ENCODE measurements at places on chromosomes 1 and 21.

- DNase-seq, result no peak
Measured at GRCh38 chr1:116374353-116375147, 1.5 kb downstream of the ATP1A1 start.

GRCh38 chr1:164855716-164856329, 296.8 kb downstream of the PBX1 start:
- DNase-seq, result no peak

DNA sequence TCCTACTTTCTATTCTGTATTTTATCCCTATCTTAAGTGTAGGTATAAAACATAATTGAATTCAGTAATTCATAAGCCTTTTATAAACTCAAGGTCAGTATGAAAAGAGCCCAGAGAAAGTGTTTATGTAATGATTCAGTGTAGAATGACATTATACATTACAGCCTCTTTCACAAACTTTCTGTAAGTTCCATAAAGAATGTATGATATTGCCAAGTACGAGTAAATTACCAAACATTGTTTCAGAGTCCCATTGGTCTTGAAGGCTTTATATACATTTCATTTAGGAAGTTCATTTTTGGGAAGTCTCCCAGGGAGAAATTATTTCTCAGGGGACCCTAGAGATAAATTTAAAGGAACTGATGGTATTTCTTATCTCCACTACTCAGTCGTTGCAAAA, 37.8 kb upstream of the VAMP3 start:
- no peak for DNase-seq

DNA sequence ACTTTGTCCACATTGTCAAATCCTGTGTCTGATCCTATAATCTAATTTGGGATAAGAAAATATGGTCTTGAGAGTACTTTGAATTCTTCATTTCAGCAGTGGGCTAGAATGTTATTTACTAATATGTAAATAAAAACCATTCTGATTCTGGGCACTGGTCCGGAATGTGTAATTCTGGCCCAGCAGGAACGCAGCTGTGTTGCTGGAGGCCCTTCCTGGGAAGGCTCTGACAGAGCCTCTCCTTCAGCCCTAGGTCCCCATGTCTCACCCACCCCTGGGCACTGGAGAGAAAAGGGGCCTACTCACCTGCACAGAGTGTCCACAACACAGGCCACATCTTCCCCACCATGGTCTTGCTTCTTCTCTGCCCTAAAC, 251 bp downstream of the GPA33 start:
- no peak for DNase-seq

GRCh38 chr1:42768172-42768571, 1.1 kb downstream of the C1orf50 start:
- no peak for DNase-seq

Data from aorta (tissue), 5 donors.